ENCODE measurements at places on chromosomes 11 and 22.

GRCh38 chr11:110339456-110340250 lies 43.2 kb upstream of the RDX start:
- DNase-seq, result no peak

DNA sequence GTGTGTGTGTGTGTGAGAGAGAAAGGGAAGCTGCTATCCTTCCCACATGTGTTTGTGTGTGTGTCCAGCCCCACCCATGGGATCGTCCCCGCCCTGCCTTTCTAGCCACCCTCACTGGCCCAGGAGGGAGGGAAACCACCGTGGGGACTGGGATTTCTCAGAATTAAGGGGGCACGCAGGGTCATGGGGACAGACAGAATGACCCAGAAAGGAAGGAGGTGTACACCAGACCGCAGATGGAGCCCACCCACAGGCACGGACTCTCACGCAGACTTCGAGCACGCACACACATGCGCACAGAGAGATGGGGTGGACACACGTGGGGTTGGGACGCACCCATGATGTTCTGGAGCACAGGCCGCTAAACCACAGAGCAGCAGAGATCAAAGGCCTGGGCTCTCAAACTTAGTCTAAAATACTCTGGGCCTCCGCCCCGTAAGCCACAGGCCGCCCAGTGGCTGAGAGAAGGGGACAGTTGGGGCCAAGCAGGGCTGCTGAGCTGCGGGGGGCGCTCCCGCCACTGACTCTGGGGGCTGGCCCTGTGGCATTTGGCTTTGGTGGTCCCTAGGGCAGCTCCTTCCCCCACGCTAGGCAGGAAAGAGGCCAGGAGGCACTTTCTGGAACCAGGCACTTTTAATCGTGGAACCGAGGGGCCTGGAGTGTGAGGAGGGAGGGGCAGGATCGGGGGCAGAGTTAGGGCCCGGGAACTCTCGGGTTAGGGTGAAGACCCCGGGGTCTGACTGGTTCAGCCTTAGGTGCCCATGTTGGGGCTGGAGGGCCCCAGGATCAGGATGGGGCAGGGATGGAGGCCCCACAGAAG lies 1.5 kb downstream of the IFITM5 start:
- DNase-seq, result no peak

DNA sequence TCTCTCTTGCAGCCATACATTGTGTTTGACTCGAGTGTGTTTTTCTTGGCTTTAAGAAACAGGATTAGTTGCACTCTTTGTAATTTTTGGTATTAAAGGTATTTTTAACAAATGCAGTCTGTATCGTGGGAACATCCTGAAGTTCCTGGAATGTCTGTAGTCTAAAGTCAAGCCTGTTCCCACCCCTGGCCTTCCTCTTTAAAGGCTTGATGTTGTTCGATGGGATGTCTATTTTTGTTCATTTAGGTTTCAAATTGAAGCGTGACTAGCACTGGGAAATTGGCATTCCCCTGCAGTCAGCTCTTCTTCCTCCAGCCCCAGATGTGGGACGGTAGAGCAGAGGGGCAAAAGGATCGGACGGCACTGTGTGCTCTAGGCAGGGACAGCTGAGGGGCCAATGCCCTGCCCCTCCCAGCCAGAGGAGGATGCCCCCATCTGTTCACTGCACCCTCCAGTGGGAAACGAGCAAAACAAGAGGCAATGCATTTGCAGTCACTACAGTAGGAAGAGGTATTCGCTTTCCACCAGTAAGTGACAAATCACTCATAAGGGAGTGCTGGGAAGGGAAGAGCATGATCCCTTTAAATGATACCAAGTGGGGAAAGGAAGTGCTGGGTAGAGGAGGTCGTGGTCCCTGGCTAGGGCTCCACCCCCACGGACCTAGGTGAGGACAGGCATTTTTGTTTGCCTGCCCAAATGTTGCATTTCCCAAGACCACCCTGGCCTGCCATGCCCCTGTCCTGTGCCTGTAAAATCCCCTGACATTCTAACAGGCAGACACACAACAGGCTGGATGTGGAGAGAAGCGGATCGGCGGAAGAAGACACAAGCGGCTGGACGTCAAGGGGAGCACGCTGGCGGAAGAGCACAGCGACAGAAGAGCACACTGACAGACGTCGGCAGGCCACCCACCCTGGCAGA lies 47.4 kb upstream of the SEPTIN5 start:
- no peak for DNase-seq

DNA sequence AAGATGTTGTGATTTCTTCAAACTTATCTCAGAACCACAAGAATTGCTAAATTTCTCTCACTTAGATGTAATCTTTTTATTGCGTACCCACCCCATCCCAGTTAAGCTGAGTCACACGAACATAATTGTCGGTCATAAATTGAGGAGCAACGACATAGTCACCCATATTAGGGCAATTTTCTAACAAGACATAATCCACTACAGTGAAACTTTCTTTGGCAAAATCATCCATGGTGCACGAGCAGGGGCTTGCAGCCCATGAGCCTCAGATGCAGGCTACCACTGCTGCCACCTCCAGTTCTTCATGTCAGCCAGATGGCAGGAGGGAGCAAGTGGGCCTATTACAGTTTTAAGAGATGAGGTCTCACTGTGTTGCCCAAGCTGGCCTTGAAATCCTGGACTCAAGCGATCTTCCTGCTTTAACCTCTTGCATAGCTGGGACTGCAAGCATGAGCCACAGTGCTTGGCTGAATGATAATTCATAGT lies 70.3 kb upstream of the GRK2 start:
- no peak for DNase-seq

GRCh38 chr11:123568367-123568870 lies 86.0 kb downstream of the SCN3B start:
- no peak for DNase-seq

DNA sequence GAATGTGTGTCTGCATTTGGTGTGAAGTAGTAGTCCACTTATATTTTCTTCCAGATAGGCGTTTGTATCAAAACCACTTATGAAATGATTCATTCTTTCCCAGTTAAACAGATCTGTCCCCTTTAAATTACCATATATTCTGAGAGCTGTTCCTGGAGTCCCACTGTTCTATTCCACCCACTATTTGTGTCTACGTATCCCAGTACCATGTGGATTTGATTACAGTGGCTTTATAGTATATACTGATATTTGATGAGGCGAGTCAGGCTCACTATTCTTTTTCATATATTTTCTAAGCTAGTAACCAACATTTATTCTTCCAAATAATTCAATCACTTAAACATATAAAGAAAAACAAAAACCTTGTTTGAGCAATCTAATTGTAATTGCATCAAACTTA lies 81.9 kb upstream of the RASSF10 start:
- no peak for DNase-seq

- no peak for DNase-seq
These were observed 53.3 kb upstream of the BMAL1 start for GRCh38 chr11:13224324-13224723.

- DNase-seq, result no peak
These were observed 52.9 kb downstream of the COPB1 start for GRCh38 chr11:14446701-14447169.

DNA sequence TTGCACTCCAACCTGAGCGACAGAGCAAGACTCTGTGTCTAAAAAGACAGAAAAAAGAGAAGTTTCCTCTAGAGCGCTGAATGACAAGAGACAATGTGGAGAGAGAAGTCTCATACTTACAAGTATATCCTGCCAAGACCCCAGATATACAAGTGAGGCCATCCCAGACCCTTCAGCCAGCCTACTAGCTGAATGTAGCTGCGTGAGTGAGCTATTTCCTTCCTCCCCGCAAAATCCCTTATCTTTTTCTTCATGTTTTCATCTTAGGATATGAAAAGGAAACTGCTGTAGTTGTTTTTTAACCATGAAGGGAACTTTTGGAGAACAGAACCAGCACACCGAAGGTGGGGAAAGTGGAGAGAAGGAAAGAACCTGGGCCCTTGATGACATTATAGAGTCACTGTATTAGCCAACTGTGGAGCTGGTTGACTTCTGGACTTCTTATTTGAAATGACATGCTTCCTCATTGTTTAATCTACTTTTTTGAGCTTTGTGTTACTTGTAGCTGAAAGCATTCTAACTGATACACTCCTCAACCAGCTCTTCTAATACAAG lies 4.4 kb upstream of the DDX17 start:
- no peak for DNase-seq

DNA sequence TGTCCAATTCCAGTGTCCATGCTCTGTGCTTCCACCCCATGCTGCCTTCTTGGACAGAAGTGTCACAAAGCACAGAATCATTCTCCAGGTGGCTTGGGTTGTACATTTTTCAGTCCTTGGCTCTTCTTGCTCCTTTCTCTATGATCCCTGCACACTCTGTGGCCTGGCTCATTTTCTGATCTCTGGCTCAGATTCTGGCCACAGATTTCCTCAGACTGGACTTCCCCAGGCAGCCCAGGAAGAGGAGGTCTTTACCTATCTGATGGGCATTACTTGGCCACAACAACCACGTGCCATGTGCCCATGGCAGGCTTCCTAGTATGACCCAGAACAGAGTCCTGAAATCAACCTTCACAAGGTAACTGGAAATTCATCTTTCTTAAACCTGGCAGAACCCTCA lies 27.2 kb downstream of the SYTL2 start:
- DNase-seq, result no peak

GRCh38 chr22:23550049-23550650 lies 29.9 kb downstream of the IGLL1 start:
- DNase-seq, result no peak

DNA sequence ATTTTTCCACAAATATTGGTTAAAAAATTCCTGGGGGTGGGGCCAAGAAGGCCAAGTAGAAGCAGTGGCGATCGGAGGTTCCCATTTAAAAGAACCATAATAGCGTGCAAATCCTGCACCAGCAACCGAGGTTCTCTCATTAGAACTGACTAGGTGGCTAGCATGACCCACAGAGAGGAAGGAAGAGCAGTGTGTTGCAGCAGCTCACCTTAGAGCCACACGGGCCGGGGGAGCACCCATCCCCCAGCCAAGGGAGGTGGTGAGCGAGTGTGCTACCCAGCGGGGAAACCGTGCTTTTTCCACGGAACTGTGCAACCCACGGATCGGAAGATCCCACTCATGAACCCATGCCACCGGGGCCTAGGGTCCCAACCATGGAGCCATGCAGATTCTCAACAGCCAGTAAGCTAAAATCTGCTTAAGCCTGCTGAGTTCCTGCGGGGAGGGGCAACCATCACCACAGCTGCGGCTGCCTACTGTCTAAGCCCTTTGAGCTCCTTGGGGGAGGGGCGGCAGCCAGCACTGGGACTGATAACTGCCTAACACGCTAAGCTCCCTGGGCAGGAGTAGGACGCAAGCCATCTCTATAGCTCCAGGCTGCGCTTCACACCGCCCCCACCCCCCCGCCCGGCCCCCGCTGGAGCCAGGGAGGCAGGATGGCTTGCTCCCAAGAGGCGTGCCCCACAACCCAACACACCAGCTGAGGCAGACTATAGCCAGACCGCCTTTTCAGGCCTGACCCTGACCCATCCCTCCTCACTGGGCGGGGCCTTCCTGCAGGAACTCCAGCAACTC lies 21.0 kb upstream of the HTATIP2 start:
- DNase-seq, result no peak

DNA sequence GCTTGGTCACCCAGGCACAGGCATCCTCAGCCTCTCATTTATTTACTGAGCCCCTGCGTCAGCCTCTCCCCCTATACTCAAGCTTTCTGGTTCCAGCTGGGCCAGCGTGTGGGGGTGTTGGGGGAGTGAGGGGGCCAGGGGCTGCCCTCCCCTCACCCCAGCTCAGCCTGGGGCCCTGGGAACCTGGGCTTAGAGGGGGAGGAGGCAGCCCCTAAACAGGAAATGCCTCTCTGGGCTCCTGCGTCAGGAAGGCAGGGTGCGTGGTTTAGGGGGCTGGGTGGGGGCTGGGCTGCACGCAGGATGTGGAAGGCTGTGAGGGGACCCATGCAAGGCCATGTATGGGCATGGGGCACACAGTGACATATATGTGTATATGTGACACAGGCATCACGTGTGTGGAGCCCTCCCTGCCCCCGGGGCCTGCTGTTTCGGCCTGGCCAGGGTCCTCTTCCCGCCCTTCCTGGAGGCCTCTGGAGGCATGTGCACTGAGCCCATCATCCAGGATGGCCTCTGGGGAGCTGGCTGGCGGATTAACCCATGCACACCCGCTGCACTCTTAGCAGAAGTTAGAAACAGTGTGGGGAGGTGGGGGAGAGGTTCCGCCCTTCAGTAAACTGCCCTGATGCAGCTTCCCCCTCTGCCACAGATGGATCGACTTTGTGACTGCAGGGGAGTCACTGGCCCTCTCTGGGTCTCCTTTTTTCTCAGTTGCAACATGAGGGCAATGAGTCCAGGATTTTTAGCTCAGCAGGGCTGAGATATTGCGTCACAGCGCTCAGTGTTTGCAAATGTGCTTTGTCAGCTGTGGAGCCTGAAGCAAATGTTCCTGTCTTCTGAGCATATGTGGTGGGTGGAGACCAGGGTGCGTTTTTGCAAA lies 1.1 kb upstream of the CD248 start:
- DNase-seq, result no peak

DNA sequence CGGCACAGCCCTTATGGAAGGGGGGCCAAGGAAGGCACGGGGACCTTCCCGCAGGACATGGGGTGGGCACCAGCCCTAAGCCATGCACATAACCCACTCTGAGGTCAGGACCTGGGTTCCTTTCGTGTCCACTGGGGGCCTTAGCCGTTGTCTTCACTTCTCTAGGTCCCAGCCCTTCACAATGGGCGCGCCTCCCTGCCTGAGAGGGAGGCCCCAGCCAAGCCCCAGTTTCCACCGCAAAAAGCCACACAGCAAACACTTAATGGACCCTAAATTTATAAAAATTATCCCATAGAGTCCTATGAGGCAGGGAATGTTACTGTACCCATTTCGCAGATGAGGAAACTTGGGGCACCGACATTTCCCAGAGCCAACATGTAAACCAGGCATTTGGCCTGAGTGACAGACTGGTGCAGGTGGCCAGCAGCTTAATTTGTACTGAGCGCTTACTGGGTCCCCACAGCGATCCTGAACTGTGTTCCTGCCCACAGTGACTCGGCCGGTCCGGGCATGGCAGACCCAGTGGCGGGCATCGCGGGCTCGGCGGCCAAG lies 1.2 kb downstream of the GAS2L1 start:
- no peak for DNase-seq
